ENCODE measurements at places on chromosomes 16 and 17.
A peak's percentile ranks its signal among the peaks of the same experiment; 100 is the strongest.

DNA sequence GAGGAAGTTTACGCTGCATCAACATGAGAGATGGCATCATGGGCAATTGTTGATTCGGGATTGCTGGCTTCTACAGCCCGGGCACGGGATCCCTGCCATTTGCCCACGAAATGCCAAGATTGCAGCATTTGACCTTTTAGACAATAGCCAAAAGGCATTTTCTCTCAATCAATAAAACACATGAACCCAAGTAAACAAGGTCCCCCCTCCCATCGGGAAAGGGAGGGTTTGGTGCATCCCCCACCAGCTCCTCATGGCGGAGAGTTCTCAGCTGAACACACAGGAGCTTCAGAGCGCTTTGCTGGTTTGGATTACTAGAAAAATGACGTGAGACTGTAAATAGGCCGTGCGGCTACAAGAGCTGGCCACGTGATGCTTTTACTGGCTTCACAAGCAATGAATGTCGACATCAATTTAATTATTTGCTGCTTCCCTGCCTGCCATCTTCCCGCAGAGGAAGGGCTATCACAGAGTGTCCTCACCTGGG is 147.6 kb downstream of the C16orf95 start:
- DNase-seq: no peak

DNA sequence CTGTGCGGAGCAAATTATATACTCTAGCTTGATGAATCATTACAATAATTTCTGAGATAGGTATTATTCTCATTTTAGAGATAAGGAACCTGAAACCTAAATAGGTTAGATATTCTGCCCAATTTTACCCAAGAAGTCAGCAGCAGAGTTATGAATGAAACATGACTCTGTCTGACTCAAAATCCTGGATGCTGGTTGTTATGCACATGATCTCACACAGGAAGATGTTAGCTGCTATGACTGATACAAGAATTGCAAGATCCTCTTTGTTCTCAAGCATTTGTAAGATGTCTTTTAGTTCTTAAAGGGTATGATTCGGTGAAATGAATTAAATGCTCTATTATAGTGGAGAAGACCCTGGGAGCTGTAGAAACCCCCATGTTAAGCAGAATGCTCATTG is 447.8 kb downstream of the KIF2B start:
- DNase-seq: no peak

DNA sequence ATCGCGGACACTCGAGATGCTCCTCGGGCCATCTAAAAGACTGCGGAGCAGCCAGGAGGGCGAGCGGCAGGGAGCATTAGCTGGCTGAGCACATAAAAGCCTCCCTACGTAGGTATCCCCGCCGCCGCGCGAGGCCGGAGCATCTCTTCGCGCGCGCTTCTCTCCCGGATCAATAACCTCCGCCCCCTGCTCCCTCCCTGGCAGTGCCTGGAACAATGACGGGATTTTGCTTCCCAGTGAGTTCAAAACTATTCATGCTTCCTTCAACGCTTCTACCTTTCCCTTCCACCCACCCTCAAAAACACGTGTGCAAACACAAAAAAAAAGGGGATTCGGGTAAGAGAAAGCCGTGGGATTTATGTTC is 984 bp downstream of the CENPV start:
- DNase-seq: peak; percentile 10

DNA sequence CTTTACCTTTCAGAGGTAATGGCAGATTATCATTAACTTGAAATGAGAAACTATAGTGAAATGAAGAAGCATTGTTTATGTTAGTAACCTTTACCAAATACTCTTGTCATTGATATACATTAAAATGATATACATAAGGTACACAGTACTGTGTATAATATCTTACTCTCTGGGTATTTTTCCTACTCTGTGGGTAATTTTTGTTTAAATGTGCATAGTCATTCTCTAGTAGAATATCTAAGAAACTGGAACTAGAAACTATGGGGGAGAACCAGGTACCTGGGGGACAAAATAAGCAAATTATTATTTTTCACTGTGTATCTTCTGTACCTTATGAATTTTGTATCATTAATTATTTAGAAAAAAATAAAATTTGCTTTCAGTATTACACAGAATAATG is 20.6 kb upstream of the PHAF1 start:
- DNase-seq: no peak

DNA sequence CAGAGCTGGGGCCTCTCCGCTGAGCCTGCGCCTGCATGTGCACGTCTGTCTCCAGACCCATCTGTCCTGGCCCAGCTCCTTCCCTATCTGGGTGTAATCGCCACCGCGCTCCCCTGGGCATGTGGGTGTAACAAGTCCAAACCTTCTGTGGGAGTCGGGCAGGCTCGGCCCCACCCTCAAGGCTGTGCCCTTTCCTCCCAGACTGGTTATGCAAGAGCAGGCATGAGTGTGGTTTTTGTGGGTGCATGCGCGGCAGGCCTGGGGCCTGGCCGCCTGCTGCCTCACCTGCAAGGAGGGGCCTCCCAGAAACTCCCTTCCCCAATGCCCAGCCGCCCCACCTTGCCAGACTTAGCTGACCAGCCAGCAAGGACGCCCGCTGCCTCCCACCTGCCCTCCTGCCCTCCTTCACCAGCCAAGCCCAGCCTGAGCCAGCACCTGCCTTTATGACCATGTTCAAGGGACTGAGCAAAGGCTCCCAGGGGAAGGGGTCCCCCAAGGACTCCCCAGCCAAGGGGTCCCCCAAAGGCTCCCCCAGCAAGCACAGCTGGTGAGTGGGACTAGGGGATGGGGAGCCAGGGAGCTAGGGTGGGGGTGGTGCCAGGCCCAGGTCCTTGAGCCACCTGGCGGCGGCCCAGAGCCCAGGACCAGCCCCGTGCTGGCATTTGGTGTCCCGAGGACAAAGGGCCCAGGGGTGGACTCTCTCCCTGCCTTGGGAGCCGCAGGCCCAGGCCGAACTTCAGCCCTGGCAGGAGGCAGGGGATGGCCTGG is at the start of gene EVPLL:
TSS of gene EVPLL (plus strand) at position 342 of the 768 bp plus-strand sequence. CDS start 3,160 bp downstream, outside the sequence.
- no peak for DNase-seq

DNA sequence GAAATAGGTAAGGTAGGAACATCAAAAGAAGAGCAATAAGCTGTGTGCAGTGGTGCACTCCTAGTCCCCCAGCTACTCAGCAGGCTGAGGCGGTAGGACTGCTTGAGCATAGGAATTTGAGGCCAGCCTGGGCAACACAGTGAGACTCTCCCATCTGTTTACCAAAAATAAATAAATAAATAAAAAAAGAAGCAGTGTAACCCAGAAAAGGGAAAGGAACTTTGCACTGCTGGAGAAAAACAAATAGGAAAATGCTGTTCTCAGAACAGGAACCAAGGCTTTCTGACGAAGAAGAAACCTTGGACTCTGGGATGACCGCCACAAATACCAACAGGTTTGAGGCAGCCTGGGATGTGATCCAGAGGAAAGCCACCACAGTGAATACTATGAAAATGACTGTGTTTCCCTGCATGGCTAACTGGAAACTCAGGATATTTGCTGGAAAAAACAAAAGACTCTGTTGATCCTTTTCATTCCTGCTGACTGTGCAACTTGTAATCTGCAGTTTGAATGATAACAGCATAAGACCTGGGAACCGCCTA is 41.2 kb downstream of the TTC19 start:
- no peak for DNase-seq

DNA sequence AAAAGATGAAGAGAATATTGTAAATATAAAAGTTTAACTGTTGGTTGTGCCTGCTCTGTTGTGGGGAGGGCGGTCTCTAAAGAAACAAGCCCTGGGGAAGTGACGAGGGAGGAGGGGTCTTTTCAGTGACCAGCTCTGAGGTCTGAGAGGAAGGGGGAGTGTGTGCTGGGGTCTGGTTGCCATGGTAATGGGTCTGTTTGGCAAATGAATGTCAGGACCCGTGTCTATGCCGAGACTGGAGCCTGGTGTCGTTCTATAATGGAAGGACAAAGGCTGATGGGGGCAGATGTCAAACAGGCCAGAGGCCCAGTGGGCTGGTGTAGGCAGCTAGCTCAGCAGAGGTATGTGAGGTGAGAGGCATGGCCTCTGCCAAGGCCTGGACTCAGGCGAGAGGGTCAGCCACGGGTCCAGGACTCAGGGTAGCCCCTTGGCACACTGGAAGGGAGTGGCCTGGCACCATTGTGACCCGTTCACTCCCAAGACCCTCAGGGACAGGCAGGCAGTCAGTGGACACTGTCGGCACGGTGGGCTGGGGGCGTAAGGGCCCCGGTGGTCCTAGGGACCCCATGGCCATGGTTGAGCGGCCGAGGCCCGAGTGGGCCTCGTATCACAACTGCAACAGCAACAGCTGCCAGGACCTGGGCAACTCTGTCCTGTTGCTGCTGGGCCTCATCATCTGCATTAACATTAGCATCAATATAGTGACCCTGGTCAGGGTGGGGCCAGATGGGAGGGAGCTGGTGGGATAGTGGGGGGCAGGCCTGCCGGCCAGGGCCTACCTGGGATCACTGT is at the start of gene SPEM1:
TSS of gene SPEM1 (plus strand) at position 506 of the 792 bp plus-strand sequence. CDS start at position 567, 61 bp downstream.
- DNase-seq: no peak

GRCh38 chr17:42879596-42879985 is 21.0 kb upstream of the G6PC1 start:
- no peak for DNase-seq

DNA sequence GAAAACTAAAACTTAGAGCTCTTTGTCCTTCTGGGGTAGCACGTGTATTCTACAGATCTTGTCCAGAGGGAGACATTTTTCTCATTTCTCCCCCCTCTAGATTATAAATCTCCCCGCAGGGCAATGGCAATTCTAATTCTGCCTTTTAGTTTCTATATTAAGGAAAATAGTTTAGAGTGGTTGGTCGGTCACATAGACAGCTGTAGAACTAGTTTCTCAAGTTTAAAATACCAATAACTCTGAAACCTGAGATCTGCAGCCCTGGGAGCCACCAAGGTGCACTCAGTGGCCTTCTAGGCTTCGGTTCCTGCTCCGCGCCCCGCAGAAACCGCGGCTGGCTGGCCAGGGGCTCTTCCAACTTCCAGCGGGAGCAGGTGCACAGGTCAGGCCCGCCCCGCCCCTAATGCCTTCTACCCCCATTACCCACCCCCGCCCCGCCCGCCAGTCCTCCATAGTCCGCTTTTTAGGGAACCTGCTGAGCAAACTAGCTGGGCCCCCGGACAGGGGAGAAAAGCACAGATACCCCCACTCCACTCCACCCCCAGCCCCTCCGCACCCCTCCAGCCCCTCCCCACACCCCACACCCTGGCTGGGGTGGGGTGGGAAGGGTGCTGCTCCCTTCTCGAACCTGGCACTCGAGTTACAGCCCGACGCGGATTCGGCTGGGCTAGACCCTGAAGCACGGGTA is 431 bp downstream of the SLFN11 start:
- no peak for DNase-seq

- DNase-seq: no peak
These were observed 39.8 kb upstream of the MMP2 start for GRCh38 chr16:55439101-55439690.

- DNase-seq: no peak
These were observed 6.4 kb downstream of the PFAS start for GRCh38 chr17:8255499-8255898.

DNA sequence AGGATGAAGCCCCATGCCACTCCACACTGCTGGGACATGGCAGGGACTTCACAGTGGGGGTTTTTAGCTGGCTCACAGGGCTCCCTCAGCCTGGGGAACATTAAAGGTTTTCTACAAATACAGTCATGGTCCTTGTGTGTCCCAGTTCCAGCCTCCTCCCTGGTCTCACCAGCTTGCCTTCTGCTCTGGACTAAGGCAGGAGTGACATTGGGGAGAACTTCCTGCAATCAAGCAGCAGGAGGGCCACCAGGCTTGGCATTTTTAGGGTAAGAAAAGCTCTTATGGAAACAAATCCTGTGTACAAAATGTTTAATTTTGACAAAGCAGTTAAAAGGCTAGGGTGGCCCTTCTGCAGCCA is 1.9 kb downstream of the PARD6A start:
- DNase-seq: no peak

DNA sequence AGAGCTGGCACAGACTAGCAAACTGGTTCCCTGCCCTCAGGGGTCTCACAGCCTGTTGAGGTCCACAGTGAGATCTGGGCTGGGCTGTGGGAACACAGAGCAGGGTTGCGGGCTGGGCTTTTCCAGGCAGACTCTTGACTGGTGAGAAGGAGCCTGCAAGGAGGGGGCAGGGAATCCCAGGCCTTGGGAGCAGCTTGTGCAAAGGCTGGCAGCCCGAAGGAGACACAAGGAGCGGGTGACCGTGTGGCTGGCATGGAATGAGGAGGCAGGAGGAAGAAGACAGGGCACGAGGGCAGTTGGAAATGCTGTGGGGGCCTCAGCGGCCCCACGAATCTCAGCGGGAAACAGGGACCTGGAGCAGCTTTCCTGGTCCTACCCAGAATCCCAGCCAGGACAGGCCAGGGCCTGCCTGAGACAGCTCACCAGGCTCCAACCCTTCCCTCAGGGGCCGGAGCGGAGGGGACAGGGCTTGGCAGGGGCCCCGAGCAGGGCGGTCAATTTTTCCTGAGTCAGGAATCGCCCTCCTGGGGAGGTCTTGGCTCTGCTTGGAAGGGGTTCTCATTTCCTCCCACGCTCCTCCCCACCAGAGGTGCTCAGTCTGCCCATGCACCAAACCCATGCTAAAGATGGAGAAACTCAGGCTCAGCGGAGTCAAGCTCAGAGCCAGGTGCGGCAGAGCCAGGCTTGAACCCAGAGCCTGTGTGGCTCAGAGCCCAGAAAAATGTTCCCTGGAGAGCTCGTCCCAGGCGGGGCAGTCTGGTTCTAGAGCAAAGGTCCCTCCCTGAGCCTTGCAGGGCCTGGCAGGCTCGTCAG is 9.2 kb upstream of the SNN start:
- no peak for DNase-seq

DNA sequence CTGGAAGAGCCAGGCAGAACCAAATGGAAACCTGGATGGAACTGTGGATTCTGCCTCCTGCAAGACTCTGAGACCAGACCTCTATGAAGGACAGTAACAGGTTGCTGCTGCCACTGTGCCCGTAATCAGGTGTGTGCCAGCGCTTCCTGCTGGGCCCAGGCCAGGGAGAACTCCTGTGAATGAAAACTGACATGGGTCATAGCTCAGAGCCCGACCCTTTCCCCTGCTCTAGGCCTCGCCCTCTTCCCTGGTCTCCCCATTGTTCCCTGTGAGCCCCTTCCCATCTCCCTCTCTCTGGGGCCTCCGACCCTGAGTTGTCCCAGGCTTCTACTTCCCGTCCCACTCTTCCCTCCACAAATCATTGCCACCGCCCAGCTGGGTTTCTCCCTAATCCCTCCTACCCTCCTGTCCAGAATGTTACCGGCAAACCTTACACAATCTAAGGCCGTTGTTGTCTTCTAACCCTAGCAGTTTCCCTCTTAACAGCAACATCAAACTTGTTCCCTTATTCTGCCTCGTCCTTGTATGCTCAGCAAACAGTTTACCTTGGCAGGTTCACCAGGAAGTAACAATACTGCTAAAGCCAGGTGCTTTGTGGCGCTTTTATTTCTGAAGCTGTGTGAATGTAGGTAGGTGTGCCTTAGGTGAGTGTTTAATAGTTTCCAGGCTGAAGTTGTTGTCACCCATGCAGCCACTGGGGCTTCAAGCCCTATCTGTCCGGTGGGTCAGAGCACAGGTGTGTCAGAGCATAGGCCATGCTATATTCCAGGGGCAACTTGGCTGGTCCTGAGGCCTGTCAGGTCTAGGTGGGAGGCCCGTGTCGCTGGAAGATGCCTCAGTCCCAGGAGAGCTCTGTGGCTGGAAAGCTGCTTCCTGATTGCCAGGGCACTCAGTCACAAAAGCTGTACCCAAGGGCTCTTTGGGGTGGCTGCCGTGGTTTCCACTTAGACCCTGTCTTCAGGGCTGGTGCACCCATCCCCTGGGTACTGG is 32.0 kb downstream of the SMPD3 start:
- DNase-seq: no peak
